ENCODE measurements at places on chromosomes 2 and 18.

DNA sequence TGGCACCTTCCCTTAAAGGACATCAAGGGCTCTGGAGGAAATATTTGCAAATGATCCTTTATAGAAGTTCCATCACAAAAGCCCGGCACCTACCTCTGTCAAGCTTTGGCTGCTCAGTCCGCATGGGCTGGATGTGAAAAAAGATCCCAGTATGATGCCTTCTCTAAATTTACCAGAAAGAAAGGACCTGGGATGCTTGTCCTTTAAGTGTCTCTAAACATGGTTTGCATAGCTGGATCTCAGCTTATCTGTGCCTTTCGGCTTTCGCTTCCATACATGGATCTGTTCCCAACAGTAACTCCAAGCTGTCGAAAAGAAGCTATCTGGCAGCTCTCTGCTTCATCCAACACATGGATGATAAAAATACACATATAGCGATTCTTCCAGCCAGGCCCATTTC lies 60.4 kb upstream of the SLC8A1 start:
- DNase-seq = no peak

DNA sequence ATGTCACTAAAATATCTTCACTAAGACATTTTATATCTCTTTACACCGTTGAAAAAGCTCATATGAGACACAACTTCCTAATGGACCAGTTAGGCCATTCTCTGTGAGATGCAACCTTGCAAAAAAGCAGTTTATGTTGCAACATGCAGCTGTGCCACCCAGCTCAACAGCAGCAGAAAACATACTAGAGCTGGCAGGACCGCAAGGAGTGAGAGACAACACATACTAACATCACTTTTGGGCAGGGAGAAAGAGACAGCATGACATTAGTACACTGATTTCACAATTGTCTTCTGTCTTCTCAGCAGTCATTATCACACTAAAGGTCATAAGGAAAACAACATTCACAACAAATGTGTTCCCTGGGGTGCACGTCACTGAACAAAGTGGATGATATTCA lies 122.9 kb downstream of the EPB41L3 start:
- DNase-seq = no peak

- no peak for DNase-seq
Observed at GRCh38 chr2:36335597-36335996, 20.0 kb upstream of the CRIM1 start.

GRCh38 chr18:59961070-59961469 lies 61.3 kb downstream of the PMAIP1 start:
- DNase-seq = no peak

- DNase-seq = no peak
Observed at GRCh38 chr2:14306268-14306861, 326.2 kb upstream of the LRATD1 start.

- no peak for DNase-seq
Observed at GRCh38 chr2:48434101-48434500, 95.9 kb upstream of the STON1 start.

DNA sequence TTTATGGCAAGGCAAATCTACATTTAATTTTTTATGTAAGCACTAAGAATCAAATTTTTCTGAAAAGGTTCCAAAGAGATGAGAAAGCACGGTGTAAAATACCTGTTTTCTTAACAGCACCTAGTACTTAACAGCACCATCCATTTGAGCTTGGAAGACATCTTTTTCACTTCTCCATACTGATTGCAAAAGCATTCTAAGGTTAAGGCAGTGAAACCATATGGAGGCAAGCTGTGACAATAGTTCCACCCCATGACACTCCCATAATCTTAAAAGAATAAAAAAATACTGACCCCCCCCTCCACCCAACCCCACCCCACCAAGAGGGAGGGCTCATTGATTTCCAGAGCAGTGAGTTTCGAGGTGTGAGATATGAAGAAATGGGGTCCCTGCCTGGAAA lies 60.6 kb downstream of the ZCCHC2 start:
- no peak for DNase-seq

DNA sequence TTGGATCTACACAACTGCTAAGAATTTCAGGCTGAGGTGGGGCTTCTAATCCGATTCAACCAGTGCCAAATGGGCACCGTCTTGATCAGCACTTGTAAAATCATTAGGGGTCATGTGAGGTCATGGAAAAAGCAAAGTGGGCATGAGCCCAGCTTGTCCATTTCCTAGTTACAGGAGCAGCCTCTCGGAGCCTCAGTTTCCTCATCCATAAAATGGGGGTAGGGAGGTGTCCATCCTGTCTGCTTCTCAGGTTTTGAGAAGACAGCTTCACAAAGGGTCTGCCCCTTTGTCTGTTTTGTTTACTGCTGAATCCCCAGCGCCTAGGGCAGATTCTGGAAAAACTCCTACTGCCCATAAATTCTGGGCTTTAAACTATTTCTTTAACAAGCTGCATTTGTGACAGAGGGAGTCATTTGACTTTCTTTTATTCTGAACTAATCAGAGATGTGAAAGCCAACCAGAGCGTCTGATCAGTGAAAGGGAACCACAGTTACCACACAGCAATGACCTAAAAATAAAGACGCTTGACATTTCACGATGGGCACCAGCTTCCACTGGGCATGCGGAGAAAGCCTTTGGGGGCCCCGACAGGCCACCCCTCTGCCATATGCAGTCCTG lies 38.9 kb downstream of the DNMT3A start:
- DNase-seq = no peak

All from T-helper 2 cell (primary cell).